ENCODE measurements at places on chromosomes 5 and 9.

DNA sequence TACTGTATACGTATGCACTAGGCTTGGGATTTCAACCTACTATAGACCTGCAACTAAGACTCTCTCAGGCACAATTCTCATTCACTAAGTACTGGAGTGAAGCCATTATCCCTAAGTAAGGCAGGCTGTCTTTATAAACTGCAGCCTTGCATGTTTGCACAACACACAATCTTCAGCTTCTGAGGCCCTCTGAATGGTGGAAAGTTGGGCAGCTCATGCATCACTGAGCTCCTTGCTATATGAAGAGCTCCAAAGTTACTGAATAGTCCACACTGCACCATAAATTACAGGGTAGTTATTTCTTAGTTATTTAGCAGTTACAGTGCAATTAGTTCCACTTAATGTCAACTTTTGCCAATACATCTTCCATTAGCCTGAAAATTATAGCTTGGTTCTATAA lies 384.6 kb downstream of the BRINP1 start:
- DNase-seq, result no peak

GRCh38 chr5:153276151-153276550 lies 214.3 kb upstream of the GRIA1 start:
- peak; percentile 0 for DNase-seq

- DNase-seq, result no peak
Measured at GRCh38 chr5:68344447-68345111, 129.0 kb downstream of the PIK3R1 start.

GRCh38 chr9:134231767-134232166 lies 67.4 kb upstream of the RNU6ATAC start:
- no peak for DNase-seq

GRCh38 chr9:126927419-126927818 lies 12.8 kb downstream of the RALGPS1 start:
- no peak for DNase-seq

DNA sequence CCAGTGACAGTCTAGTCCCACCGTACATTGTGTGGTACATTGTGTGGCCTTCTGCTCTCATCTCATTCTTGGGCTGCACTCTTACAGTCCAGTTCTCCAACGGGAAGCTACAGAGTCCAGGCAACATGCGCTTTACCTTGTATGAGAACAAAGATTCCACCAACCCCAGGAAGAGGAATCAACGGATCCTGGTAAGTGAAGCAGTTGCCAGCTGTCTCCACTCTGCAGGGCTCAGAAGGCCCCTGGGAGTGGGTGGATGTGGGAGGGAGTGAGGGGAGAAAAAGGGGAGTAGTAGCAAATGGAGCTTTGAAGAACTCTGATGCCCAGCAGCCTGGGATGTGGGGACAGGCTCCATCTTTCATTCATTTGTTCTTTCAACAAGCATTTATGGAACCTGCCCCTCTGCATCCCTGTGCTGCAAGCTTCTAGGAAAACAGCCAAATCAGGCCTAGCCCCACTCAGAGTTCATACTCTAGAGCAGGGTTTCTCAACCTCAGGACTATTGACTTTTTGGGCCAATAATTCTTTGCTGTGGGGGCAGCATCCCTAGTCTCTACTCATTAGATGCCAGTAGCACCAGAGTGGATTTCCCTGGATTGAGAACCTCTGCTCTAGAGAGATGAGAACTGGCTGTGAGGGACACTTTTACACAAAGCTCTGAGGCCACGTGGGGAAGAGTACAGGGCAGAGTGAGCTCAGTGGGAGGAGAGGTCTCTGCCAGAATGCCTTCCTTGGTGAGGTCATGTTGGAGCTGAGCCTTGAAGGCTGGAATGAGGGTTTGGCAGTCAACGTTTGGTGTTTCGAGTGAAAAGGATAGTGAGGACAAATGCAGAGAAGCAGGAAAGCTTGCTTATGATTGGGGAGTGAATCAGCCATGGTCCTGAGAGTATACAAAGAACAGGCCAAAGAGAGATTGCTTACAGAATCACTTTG lies 1.1 kb downstream of the POLR1E start:
- DNase-seq, result peak; percentile 94

DNA sequence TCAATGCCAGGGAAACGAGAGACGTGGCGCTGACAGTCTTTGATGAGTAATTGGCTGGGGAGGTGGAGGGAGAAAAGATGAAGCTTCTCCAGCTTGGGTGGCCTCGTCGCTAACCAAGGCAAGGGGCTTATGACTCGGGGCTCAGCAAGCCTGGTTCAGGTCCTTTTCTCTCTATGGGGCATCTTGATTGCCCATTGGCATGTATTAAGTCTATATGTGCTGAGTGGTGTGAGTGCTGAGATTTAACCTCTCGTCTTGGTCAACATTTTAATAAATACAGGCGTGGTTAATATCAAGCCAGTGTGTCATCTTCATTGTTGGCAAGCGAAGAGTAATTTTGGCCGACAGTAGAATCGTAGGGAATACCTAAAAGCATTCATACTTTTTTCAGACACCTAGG lies 85.9 kb downstream of the RAI14 start:
- DNase-seq, result no peak

DNA sequence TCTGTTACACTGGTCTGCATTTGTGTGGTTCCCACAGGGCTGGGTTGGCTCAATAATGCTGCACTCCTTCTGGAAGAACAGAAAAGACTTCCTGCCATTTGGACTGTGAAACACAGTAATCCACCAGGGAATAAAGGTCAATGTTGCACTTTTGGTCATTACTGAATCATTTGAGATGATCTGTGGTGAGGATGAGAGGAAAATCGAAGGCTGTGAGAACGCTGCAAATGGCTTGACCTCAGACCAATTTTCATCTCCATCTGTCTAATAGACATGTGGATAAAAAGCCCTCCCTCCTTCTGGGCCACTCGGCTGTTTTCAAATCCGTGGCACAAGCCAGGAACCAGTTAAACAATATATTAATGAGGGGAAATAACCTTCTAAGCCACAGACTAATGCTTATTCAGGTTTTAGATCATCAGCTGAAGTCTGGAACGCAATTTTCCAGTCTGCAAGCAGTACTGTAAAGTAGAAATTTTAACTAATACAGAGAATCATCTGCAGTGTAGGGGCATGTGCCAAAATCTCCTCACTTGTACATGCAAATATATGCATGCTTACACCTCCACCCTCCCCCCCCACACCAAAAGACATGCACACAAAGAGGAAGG lies 20.2 kb downstream of the TLE1 start:
- no peak for DNase-seq

DNA sequence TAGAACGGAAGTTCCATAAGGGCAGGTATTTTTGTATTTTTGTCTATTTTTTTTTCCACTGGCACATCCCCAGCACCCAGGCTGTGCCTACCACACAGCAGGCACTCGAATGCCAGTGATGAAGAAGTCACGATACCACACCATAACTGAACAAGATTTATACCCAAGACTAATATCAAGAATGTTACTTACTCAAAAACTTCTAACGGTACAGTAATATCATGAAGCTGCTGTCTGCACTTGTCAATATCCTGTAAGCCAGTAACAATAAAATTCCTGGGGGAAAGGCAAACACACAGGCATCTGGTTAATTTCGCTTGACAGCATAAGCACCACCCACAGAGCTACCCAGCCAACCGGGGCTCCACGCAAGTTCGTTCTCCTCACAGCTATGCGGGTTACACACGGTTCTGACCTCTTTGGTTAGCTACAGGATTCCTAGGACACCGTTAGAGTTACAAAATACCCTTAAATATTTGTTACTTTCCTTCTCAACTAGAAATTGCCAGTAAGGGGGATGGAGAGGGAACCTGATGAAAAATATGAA lies 1.3 kb downstream of the MED10 start:
- no peak for DNase-seq

GRCh38 chr5:169591636-169592035 lies 8.1 kb downstream of the SPDL1 start:
- DNase-seq, result no peak

DNA sequence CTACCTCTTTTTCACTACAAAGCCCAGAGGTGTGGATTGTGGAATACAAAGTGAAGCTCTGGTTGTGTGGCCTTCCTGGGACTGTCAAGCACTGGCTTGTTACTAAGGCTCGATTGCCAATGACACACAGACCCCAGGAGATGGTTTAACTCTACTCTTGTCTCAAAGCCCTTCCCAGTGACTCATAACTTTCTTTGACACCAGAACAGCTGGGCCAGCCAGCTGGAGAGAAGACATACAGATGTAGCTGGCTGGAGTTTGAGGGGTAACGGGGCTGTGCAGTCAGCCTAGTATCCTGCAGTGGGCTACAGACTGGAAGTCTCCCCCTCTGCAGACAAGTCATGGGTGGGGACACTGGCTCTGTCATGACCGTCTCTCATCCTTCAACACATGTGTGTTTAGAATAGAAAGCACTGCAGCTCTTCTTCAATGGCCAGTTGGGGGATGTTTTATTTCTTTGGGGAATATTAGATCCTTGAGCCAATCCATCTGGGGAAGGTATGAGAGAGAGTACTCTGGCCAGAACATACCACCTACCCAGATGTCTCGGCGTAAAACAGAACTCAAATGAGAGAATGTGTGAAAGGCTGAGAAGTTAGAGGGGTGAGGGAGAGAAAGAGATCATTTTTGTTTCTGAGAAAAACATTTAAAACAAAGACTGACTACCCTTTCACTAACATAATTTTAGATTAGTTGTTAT lies 53.3 kb downstream of the SEMA6A start:
- no peak for DNase-seq

DNA sequence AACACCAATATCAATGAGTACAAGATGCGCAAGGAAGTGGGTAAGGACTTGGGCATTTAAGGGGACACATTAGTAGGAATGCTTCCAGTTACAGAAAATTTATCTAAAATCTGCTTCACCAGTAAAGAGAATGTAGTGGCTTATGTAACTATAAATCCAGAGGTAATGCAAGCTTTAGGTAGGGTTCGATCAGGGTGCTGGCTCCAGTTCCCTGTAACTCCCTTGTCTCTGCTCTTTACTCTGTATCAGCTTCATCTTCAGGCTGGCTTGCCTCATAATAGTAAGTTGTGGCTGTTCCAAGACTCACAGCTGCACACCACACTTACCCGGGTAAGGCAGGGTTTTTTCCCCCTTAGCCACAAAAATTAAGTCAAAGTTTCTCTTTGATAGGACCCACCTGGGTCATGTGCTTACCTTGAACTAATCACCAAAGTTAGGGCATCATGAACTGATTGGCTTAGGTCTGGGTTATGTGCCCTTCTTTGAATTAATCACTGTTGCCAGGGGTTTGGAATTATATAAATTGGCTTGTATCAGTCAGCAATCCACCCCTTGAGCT lies 35.5 kb downstream of the ARHGEF37 start:
- no peak for DNase-seq

- DNase-seq, result peak; percentile 24
Measured at GRCh38 chr9:112820881-112821280, 69.8 kb downstream of the SLC46A2 start.

DNA sequence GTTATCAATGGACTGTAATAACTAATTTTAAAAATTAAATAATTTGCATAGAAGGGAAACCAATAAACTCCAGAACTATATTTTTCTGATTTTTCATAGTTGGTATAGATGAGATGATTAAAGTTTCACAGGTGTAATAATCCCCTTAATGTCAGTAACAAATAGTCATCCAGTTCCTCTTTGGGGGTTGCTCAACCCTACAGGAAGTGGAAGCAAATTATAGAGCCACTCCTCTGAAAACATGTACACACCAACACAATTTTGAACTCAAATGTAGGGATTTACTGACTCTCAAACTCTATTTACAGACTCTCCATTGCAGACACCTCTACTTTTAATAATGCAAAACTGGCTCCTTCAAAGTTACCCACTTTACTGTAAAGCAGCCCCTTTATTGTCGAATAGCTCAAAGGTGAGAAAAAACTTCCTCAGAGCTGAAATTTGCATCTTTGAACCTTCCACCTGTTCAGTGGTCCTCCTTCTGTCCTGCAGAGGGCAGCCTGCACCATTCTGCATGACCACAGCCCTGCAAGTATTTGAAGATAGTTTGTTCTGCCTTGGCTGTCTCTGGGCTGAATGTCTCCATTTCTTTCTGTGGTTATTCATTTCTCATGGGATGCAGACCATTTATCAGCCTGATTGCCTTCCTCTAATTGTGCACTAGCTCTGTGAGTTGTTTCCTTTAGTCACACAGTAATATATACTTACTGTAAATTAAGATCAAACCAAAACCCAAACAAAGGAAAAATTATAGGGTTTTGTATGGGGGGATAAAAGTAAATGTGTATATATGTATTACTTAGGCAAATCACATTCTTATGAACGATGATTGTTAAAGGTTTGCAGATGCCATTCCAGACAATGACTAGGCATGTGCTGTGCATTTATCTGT lies 383.2 kb upstream of the SGCD start:
- peak; percentile 43 for DNase-seq

DNA sequence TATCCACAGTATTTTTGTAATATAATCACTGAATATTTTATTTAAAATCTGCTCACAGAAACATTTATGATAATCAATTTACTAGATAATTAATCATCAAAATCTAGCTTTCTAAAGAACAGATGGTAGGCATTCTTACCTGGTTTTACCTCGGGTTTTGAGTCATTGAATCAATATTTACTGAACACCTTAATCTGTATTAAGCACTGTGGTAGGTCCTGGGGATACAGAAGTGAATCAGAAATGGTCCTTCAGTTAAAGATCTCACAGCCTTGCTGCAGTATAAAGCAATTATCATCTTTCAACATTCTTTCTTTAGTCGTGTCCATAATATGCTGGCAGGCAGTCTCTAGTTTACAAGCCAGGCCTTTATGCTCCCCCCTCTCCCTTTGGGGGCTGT lies 2.0 kb upstream of the MEIKIN start:
- no peak for DNase-seq

DNA sequence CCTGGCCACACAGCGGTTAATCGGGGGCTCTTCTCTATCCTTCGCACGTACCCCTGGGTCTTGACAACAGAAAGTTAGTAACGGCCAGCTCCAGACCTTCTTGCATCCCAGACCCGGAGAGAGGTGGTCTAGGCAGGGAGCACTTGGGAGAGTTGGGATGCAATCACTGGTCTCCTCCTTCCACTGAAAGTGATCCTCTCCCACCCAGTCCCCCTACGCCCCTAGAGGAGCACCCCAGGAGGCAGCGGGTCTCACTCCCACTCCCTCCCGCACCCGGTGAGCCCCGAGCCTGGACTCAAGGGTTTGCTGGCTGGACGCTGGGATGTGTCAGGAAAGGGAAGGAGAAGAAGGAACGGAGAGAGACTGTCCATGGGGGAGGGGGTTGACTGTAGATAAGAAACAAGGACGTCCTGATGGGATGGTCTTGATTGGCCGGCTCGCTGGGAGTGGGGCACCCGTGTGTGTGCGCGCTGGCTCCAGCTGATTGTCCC lies 2.0 kb downstream of the RORB start:
- no peak for DNase-seq

DNA sequence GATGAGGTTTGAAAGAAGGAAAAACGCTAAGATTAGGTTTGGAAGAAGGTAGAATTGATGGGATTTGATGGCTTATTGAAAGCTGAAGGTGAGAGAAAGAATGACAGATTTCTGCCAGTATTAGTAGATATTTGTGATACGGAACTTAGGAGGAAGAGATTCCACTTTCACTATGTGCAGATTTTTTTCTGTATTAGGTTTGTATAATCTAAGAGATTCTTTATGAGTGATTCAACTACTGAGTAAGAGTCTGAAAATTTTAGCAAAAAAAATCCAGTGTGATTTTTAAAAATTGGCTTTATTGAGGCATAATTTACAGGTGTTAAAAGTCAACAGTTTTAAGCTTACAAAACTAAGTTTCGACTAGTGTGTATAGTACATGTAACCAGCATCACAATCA lies 54.1 kb downstream of the AP3S1 start:
- no peak for DNase-seq

GRCh38 chr9:124213396-124213795 lies 44.4 kb upstream of the NEK6 start:
- DNase-seq, result no peak
